ENCODE measurements at places on chromosomes 3 and 15.

- DNase-seq: no peak
Observed at GRCh38 chr15:59438625-59439290, 772 bp downstream of the FAM81A start.

DNA sequence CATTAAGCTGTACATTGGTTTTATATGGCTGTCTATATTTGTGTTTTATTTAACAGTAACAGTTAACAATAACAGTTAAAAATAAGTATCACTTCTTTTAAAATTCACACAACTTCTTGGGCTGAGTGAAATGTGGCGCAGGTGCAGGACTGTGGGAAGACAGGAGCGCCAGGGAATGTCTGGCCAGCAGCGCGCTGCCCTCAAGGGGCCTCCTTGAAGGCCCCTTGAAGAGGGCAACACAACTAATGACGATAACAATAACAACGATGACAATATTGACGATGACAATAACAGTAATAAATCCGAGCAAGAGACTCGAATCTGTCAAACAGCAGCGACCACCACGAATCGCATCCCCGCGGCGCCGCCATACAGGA is 411 bp upstream of the PPP2R3A start:
- DNase-seq: no peak

DNA sequence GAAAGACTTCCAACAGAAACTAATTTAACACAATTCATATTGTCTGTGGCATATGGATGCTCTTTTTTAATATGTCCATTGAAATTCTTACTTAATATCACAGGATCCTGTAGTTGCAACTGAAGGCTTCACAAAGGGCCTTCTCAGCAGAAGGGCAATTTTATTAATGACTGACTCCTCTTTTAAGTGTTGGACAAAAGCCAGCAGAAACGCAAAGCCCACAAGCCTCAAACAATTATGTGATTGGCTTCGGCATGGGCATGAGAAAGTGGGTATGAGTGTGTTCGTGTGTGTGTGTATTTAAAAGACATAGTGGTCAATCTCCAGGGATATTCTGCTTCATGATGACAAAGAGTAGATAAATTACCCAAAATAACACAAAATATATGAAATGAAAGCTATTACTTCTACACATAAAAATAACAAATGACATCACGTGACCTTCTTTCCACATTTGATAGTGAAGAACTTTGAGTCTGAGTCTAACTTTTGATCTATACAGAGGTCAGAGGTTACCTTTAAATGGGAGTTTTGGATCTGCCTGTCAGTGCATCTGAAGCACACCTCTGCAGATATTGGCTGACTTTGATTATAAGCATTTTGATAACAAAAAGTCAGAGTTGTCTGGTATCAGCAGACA is 496.9 kb downstream of the CADM2 start:
- no peak for DNase-seq

GRCh38 chr15:40072216-40072990 is 33.4 kb upstream of the SRP14 start:
- no peak for DNase-seq

GRCh38 chr3:171240504-171240835 is 213.9 kb upstream of the SLC2A2 start:
- no peak for DNase-seq

DNA sequence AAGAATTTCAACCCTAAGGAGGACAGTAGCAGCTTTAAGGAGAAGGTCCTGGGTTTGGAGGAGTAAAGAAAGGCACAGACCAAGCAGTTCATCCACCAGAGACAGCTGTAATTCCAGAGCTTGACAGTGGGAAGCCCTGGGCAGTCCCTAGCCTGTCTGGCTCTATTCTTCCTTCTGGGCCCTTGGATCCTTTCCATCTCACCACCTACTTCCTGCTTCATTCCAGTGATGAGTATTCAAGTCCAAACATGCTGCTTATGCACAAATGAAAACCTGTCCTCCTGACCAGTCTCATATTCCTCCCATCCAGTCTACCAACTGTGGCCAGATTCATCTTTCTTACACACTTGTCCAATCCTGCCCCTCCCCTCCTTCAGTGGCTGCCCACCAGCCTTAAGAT is 171.4 kb downstream of the CNTN3 start:
- DNase-seq: no peak

- DNase-seq: peak; percentile 7
Observed at GRCh38 chr3:149812165-149812605, 830 bp upstream of the RNF13 start.

GRCh38 chr3:177753451-177754155 is 556.3 kb upstream of the TBL1XR1 start:
- no peak for DNase-seq

- no peak for DNase-seq
Observed at GRCh38 chr3:4799266-4800256, 179.7 kb upstream of the BHLHE40 start.

- DNase-seq: no peak
Observed at GRCh38 chr15:77085297-77085696, 14.4 kb upstream of the TSPAN3 start.

DNA sequence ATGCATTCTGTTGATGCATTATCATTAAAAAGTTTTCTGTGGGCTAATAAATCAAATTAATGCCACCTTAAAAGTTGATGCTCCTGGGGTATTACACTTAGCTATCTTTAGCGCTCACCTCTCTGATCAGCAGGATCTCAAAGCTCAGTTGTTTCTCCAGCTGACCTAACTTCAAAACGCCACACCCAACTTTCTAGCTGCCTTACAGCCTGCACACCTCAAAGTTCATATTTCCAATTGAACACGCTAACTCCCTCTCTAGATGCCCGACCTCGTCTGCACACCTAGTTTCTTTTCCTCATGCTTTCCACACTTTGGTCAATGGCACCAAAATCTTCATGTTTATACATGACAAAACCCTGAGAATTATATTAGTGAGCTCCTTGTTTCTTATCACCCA is 98.2 kb upstream of the AGTR1 start:
- no peak for DNase-seq

GRCh38 chr3:21747966-21748555 is 2.9 kb downstream of the ZNF385D start:
- DNase-seq: no peak

DNA sequence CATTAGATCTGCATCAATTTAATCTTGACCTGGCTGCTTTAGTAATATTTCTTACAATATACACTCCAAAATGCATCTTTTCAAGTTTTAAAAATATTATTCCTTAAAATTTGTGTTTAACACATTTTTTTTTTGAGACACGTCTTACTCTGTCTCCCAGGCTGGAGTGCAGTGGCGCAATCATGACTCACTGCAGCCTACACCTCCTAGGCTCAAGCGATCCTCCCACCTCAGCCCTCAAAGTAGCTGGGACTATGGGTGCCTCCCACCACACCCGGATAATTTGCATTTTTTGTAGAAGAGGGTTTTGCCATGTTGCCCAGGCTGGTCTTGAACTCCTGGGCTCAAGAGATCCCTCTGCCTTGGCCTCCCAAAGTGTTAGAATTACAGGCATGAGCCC is 73.6 kb downstream of the ETV5 start:
- no peak for DNase-seq

DNA sequence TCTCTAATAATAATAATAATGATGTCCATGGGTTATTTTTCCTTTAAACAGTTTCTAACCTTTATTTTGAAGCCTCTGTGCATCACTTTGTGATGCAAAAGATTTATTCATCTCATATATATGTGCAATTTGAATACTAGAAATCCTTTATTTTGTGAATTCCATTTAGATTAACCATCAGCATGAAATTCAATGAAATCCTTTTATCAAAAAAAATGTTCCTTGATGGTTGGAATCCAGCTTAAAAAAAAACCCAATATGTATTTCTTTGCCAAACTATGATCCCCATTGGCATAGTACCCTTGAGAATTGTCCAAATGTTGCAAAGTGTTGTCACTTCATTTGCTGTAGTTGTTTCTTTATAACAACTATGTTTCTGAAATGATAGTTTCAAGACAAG is 7.4 kb downstream of the TBC1D23 start:
- no peak for DNase-seq

GRCh38 chr15:63422891-63423590 is 41.4 kb upstream of the CA12 start:
- DNase-seq: no peak

DNA sequence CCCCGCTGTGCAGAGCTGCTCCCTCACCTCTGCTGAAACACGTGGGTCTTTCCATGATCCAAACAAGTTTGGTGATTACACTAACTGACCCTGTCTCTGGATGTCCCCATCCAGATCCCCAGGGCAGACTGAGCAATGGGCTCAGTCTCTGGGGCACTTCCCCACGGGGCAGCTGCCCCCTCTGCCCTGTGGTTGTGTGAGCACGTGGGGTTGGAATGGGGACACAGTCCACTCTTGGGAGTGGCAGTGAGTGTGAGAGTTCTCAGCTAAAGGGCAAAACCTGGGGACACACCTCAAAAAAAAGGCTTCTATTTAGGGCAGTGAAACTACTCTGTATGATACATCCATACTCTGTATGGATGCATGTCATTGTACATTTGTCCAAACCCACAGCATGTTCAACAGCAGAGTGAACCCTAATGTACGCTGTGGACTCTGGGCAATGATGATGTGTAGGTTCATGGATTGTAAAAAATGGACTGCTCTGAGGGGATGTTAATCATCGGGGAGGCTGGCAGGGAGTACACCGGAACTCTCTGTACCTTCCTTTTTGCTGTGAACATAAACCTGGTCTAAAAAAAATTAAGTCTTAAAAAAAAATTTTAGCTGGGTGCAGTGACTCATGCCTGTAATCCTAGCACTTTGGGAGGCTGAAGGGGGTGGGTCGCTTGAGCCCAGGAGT is 49.9 kb upstream of the BLM start:
- DNase-seq: no peak

DNA sequence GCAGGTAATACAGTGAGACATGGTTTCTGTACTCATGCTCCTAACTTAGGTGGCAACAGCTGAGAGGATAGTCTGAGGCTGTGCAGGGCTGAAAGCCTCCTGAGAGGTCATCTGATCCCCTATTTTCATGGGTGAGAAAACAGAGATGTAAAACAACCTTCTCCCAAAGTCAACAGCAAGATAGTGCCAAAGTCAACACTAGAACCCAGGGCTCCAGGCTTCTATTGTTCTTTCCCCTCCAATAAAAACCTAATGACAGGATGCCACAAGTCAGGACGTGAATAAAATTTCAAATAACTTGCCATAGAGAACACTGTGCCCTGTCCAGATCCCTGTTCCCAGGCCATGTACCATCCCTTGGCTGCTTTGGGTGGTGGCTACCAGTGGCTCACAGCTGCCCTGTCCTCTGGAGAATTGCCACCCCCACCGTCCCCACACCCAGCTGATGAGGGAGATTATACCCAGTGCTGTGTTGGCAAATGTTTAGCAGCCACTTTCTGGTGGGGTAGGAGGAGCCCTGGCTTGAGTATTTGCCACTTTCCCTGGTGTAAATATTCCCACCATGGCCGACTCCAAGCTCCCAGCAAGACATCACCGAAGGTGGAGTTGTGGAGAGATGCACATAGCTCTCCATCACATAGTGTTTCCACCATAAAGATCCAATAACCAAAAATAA is 54.8 kb downstream of the SRGAP3 start:
- no peak for DNase-seq

- DNase-seq: no peak
Observed at GRCh38 chr15:44183363-44183762, 11.7 kb downstream of the FRMD5 start.

Measured in 8988T (cell line).